ENCODE measurements at places on chromosomes 2 and 18. TPM values are rescaled to one million over a fixed set of nuclear protein-coding genes. Genes with fewer than 3 reads are reported as not detected.
A peak's percentile ranks its signal among the peaks of the same experiment; 100 is the strongest.

GRCh38 chr2:196131384-196131937 is 39.9 kb downstream of the STK17B start:
- peak; percentile 73 for DNase-seq

EFR3B gene
- 2.8 TPM for total RNA-seq

SCN7A gene
- total RNA-seq: 7.5 TPM

DNA sequence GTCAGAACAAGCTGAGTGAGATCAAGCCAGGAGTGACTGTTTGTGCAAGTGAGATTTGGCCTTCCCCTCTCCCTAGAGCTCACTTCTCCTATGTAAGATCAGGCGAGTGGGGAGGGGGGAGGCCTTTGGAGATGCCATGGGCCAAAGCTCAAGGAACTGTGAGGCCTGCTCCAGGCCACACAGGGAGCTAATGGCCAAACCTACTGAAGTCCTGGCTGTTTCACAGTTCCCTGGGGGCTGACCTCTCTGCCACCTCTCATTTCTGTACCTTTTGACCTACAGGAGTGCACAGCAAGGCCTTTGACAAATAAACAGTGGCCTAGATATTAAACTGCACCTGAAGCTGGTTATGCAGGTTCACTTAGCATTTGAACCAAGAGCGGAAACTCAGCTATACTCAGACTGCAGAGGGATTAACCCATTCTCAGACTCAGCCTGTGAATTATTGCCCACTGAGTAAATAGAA is 235.0 kb upstream of the NT5C1B start:
- no peak for DNase-seq

DNA sequence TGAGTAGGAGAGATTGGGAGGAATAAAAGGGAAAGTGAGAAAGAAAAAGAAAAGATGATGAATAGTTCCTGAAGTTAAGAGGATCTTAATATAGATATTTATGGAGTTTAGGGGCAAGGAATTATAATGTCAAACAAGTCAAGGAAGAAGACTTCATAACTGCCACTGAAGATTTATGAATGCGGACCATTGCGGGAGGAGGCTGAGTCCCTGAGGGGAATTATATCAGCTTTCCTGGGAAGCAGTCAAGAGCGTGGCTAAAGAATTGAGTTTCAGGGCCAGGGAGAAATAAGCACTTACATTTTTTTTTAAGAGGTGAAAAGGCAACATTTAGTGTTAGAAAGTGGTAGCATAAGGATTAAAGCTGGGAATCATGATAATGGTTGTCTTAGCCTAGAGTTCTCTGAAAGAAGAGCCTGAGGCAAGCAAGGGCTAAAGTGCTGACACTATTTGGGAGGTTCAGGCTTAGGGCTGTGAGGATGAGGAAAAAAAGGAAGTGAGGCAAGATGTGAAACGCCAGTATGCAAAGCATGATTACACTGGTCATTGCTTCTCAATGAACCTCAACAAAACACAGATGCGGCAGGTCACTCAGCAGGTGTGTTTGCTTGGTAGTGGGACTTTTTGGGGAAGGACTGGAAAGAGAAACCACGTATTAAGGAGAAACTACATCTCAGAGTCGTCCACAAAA is 217.1 kb downstream of the SLC4A3 start:
- no peak for DNase-seq

DNA sequence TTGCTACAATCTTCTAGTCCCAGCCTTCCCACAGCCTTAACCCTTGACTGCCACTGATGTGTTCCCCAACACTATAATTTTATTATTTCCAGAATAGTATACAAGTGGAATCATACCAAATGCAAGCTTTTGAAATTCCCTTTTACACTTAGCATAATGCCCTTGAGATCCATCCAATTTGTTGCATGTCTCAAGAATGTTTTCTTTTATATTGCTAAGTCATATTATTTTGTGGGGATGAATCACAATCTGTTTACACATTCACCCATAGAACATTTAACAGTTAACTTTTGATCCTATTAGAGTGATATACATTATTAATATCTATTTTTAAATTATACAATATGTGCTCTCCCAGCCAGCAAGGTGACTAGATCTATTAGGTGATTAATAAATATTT is 74.3 kb upstream of the KYNU start:
- DNase-seq: no peak

GRCh38 chr2:46278952-46279351 is 18.3 kb upstream of the EPAS1 start:
- DNase-seq: no peak

- no peak for DNase-seq
These were observed 51.1 kb downstream of the RALBP1 start for GRCh38 chr18:9526458-9526857.

DPYSL5 gene
- total RNA-seq: 0.38 TPM

IRS1 gene
- 8.1 TPM for total RNA-seq

RANBP2 gene
- 51.9 TPM for total RNA-seq

SOS1 gene
- total RNA-seq: 44.2 TPM

All from mucosa of descending colon (tissue), 3 donors.